ENCODE measurements at places on chromosomes 6 and 20.

- DNase-seq, result no peak
Measured at GRCh38 chr20:53660078-53660909, 66.7 kb upstream of the ZNF217 start.

DNA sequence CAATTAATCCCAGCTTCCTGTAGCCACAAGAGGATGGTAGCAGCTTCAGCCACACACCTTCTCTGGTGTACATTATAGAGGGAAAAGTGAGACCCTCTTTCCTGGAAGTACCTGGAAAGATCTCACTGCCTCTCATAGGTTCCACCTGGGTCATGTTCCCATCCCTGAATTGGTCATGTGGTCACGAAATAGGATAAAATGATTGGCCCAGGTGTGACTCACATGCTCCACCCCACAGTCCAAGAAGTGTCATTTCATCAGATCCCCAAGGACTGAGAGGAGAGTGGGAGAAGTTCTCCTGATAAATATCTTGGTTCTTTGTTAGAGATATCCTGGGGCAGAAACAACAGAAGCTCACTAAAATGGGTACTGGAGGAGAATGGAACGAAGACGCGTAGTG lies 142.4 kb downstream of the QRSL1 start:
- DNase-seq, result peak; percentile 39

- DNase-seq, result no peak
Measured at GRCh38 chr6:90581146-90581545, 5.7 kb downstream of the MAP3K7 start.

DNA sequence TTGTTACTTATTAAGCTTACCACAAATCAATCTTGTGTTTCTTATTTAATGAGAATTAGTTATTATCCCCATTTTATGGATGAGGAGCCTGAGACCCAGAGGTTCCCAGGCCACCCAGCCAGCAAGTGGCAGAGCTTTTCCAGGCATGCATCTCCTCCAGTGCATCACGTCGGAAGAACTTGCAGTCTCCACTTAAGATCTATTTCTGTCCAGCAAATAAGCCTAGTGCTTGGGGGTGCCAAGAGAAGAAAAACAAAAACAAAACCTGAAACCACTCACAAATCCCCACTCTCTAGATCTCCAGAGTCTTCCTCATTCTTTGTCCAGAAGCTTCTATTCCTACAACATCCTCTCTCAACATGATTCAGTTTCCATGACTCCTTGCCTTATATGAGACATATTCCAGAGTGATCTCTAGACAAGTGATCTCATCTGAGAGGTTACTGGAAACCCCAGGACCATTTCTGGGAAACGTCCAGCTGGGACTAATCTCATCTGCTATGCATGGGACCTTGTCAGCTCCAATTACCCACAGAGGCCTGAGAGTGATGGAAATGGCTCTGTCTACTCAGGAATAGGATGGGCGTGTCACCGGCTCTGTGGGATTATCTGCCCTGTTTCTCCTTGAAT lies 4.1 kb downstream of the GUCA1B start:
- DNase-seq, result no peak

GRCh38 chr6:30238178-30238795 lies 25.1 kb upstream of the TRIM26 start:
- peak; percentile 33 for DNase-seq

GRCh38 chr20:3606021-3606420 lies 57.2 kb downstream of the GFRA4 start:
- DNase-seq, result no peak

GRCh38 chr20:63706027-63706695 lies 1.6 kb downstream of the ARFRP1 start:
- DNase-seq, result no peak

Measured in NCI-H69 (cell line).